ENCODE measurements at places on chromosomes 6 and 20.

DNA sequence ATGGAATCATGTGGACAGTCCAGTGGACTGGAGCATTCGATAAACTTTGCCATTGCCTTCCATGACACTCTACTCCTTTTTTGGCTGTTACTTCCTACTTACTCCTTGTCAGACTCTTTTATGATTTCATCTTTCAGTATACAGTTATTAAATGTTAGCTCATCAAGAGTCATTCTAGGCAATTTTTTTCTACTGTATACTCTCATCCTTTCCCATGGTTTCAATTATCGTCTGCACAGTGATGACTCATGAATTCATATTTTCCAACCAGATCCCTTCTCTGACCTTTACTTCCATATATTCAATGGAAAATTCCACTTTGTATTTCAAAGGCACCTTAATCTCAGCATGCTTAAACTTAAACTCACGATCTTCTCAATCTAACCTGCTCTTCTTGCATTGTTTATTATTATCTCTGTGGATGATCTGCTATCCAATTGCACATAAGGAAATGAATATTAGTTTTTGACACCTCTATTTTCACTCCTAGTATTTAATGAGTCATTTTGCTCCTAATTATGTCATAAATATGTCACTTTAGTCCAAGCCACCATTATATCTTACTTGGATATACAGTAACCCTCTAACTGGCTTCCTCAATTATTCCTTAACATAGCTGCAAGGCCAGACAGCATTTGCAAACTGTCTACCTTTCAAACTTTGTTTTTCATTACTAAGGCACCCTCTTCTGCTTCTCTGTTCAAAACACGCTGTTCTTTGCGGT lies 427.5 kb downstream of the PHF3 start:
- no peak for DNase-seq

DNA sequence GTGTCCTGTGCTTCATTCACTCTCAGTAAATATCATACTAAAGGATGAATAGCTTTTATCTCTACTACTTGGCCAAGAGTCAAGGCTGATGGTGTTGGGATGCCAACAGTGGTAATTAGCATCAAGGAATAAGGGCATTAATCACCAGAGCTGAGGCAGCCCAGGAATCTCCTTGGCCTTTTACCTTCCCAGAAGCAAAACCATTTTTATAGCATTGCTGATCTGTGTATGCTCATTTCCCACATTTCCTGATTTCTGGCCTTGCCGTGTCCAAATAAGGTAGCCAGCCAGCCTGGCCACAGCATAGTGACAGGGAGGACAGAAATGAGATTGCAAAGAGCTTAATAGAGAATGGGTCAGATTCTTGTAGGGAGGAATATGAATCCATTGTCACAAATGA lies 76.7 kb upstream of the FOXO3 start:
- no peak for DNase-seq

- peak; percentile 66 for DNase-seq
These were observed 168.6 kb downstream of the CD83 start for GRCh38 chr6:14286144-14286543.

- DNase-seq = no peak
These were observed 42.9 kb downstream of the AFG1L start for GRCh38 chr6:108337721-108338120.

- DNase-seq = no peak
These were observed 78.1 kb downstream of the FIG4 start for GRCh38 chr6:109769213-109769612.

- no peak for DNase-seq
These were observed 5.0 kb upstream of the TRAF3IP2 start for GRCh38 chr6:111610548-111611172.

GRCh38 chr6:143828572-143828971 lies 14.6 kb upstream of the LTV1 start:
- DNase-seq = no peak
